ENCODE measurements at places on chromosomes 2 and 18.

GRCh38 chr2:55115761-55116597 lies 65.7 kb upstream of the RTN4 start:
- no peak for DNase-seq

DNA sequence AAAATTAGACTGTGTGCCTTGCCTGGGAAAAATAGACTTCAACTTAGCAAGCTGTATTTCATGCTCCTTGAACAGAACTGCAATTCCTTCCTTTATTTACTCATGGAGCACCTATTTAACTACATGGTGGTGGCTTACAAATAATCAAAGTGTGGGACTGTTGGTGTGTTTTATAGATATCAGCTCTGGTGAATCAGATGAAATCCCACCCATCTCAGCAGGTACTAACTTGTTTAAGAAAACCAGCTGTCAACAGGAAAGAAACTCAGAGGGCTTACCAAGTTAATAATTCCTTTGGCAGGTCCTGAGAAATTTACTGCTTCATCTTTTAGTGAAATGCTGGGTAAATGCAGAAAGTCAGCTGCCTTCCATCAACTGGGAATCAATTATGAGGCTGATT lies 830.6 kb downstream of the SLC4A3 start:
- no peak for DNase-seq

DNA sequence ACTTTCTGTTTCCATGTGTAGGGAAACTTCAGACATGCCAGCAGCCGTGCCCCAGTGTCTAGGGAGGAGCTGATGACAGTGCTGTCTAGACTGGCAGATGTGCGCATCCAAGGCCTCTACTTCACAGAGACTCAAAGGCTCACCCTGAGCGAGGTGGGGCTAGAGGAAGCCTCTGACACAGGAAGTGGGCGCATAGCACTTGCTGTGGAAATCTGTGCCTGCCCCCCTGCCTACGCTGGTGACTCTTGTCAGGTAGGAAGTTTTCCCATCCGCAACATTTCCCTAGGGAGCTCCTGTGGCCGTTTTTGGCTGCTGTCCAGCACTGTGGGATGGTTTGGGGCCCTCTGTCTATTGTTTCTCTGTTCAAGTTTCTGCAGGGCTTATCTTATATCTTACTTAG lies 143.1 kb upstream of the TTC39C start:
- peak; percentile 37 for DNase-seq

DNA sequence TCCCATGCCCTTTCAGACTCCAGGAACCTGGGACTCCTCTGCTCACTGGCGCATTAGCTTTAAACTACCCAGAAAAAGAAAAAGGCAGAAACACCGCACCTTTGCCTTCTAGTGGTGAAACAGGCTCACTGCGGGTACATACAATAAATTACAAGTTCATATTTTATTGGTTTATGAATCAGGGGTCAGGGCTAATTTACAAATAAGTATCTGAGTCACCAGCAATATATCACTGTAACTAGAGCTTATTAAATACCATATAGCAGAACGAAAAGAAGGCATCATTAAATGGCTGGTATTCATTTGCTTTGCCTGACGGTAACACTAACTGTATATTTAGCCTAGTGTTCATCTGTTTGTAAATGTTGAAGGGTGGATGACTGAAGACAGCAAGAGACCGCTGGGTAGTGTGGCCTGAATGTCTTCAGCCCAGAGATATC lies 26.9 kb upstream of the DTNB start:
- DNase-seq = peak; percentile 85

- DNase-seq = no peak
Observed at GRCh38 chr2:240030379-240031094, at the start of gene OR6B2. TSS of gene OR6B2 (minus strand) at chr2:240030429. CDS start at chr2:240030429, 0 bp downstream.

DNA sequence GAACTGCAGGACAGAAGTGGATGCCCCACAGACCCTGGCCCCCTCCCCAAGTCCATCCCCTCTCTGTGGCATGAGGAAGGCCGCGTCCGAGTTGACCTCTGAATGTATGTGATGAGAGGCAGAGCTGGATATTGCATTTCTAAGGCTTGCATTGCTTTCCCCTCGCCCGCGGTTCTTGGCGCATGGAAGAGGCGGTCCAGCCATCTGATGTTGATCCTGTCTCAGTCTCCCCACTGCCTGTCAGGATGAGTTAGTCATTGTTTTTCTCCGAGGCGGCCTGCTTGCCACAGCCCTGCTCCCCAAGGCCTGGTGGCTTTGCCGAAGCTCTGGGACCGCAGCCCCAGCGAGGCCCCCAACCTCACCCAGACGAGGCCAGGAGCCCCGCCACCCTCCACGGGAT lies 88.6 kb downstream of the SMAD7 start:
- no peak for DNase-seq

DNA sequence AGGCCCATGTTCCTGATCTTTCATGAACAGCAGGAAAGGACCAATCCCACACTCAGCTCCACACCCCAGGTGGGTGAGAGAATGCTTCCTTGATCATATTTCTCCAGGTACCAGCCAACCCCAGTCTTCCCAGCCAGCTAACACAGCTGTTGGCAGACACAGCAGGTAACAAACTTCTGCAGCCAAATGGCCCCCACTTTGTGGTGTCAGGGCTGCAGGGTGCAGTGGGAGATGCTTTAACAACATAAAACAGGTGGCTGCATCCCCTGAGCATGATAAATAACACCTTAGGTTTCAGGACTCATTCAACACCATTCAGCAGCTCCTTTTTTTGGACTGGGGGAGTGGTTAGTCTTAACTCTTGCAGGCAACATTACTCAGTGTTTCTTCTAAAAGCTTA lies 76.7 kb upstream of the ACAA2 start:
- DNase-seq = no peak

DNA sequence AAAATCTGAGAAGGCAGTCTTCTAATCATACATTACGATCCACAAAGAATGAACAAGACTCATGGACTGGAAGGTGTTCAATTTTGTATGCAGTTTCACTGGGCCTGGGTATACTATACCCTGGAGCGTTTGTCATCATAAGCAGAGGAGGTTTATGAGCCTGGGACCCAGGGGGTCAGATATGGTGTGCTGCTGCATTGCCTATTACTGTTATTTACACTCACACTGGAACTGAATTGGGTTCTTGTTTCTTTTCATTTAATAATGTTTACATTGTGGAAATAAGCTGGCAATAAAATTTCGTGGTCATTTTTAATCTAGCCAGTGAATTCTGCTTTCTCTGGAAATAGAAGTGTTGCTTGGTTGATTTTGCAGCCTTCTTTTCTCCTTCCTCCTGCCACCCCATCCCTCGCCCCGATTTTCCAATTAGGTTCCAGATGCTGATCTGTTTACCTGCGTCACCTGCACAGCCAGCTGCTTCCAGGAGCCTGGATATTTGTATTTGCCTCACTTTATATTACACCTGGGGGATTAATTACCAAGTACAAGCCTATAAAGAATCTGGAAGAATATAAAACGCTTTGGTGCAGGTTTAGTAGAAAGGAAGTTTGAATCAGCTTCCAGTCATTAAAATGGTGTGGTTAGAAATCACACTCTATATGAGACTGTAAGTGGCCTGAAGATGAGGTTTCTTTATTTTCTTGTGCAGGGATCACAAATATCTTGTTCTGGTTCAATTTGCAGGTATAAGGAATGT lies 234.4 kb downstream of the SOCS6 start:
- peak; percentile 47 for DNase-seq

GRCh38 chr2:278312-278926 lies 9.5 kb downstream of the ALKAL2 start:
- no peak for DNase-seq

- DNase-seq = no peak
Observed at GRCh38 chr2:85998071-85998991, 107.4 kb downstream of the POLR1A start.

GRCh38 chr2:59881218-59881617 lies 672.2 kb downstream of the BCL11A start:
- DNase-seq = no peak

DNA sequence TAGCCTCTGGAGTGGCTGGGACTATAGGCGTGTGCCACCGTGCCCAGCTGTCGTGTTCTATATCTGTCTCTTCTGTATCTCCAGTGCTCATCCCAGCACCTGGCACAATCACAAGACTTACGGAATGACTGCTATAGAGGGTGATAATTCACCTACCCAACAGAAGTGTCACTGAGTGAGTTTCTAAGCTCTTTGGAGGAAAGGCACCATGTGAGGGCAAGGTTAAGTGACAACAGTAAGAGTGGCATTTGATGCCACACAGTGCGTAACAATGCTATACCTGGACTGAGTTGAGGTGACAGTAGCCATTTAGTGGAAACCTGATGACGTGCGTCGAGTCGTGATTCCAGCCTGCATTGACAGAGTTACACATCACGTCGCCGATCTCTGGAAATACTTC lies 89.0 kb downstream of the KCTD1 start:
- DNase-seq = no peak

- no peak for DNase-seq
Observed at GRCh38 chr2:40470822-40471813, 19.2 kb upstream of the SLC8A1 start.

GRCh38 chr2:48530033-48530811 lies at the start of gene STON1:
TSS of gene STON1 (plus strand) at chr2:48530154. CDS start at chr2:48580634, 50,480 bp downstream.
- DNase-seq = no peak

- no peak for DNase-seq
Observed at GRCh38 chr18:55302167-55302833, 285.7 kb downstream of the TCF4 start.

- DNase-seq = no peak
Observed at GRCh38 chr2:194087089-194087958, 1569.7 kb upstream of the SLC39A10 start.

GRCh38 chr18:9705183-9705829 lies 2.8 kb upstream of the RAB31 start:
- no peak for DNase-seq

GRCh38 chr2:134407154-134407890 lies 153.4 kb downstream of the MGAT5 start:
- DNase-seq = no peak

GRCh38 chr2:25042321-25043240 lies 705 bp downstream of the EFR3B start:
- peak; percentile 30 for DNase-seq

DNA sequence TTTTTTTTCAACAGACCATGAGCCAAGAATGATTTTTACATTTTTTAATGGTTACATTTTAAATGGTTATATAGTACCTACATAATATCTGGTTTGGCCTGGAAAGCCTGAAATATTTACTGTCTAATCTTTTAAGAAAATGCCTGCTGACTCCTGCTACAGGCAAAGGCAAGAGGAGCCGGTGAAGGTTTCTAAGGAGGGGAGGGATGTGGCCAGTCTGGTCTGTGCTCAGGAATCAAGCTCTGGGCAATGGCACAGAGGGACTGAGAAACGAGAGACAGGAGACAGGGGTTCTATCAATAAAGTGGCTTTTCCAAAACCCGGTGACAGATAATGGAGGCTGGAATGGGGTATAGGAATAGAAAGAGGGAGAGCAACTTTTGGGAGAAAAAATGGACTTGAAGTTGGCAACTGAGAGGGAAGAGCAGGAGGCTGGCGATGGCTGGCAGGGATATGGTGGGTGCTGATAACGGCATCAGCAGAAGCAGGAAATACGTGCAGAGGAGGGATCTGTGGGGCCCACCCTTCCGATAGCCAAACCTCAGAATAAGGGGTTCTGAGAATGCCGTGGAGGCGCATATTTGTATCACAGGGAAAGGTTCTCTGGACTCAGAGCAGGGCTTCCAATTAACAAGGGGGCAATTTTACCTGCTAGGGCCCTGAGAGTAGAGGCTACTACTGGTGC lies 64.0 kb upstream of the DNMT3A start:
- DNase-seq = no peak

Measured in DMS79 treated with DMSO at 0.1 percent for 48 hours (cell line).